ENCODE measurements at places on chromosomes 3 and 15.

DNA sequence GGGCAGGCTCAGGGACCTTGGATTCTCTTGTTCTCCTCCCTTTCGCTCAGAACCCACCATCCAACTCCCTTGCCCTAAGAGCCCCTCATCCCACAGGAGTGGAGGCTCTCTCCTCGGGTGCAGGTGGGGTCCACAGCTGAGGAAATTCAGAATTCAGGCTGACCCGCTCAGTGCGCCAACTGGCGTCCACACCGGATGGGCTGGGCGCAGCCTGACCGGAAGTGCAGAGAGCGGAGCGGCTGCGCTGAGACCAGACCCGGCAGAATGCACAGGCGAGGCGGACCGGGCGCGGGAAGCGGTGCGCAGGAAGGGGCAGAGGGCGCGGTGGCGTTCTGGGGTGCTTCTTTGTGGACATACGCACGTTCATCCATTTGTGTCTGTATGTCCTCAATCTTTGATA is 210.4 kb upstream of the NDN start:
- no peak for DNase-seq

DNA sequence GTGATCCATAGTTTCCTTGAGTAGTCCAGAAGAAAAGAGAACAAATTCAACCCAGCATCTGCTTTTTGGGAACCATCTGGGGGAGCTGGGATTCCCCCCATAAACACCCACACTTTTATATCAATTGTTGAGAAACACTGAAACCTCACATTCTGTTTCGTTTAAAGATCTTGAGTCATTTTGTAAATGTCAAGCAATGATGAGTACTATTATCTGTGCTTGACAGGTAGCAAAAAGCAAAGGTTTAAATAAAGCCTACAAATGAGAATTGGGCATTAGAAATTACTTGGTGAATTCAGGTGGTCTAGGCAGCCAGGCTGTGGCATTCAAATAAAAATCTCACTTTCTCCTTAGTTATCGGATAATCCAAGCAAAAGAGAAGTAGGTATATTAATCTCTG is 75.7 kb downstream of the TMEM266 start:
- no peak for DNase-seq

DNA sequence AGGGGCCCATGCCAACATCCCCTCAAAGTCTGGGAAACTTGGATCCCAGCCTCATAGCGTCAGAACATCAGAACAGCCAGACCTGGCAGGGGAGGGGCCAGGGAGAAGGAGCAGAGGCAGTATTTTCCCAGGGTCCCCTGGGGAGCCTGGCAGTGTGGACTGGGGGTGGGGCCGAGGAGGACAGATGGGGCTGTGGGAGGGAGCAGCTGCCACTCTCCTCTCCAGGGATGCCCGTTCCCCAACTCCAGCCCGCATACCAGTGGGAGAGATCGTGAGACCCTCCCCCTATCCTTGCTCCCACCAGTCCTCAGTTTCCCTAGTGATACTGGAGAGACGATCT is 6.5 kb upstream of the DNAJB8 start:
- DNase-seq, result no peak

DNA sequence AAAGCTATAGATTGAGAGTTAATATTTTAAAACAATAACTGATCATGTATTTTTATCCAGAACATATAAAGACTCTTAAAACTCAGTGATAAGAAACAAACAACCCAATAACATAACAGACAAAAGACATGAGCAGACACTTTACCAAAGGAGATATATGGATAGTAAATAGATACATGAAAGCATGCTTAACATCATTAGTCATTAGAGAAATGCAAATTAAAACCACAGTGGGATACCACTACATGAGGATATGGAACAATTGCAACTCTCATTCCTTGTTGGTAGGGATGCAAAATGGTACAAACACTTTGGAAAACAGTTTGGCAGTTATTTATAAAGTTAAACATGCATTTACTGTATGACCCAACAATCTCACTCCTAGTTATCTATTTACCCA is 95.0 kb downstream of the IQCH start:
- DNase-seq, result no peak

GRCh38 chr15:63783441-63783840 is 50.3 kb downstream of the HERC1 start:
- no peak for DNase-seq

Measured in GM18507 (cell line).